Hepatocyte (in vitro differentiated cells): ENCODE measurements at places on chromosomes 13 and 19. TPM values are rescaled to one million over a fixed set of nuclear protein-coding genes. Genes with fewer than 3 reads are reported as not detected.
A peak's percentile ranks its signal among the peaks of the same experiment; 100 is the strongest.

GRCh38 chr19:38729653-38730469, 14.4 kb downstream of the CAPN12 start:
- DNase-seq: peak; percentile 82

Gene LILRB3
- polyA plus RNA-seq: 1.4 and 1.7 TPM in 2 replicates

GRCh38 chr19:56120371-56121179, 520 bp downstream of the ZNF787 start:
- peak; percentile 89 for DNase-seq

Gene NEK5
- 1.2 and 1.3 TPM in 2 replicates for polyA plus RNA-seq

Gene CD177
- polyA plus RNA-seq: 0.49 TPM in 1 of 2 replicates, not detected in the other

DNA sequence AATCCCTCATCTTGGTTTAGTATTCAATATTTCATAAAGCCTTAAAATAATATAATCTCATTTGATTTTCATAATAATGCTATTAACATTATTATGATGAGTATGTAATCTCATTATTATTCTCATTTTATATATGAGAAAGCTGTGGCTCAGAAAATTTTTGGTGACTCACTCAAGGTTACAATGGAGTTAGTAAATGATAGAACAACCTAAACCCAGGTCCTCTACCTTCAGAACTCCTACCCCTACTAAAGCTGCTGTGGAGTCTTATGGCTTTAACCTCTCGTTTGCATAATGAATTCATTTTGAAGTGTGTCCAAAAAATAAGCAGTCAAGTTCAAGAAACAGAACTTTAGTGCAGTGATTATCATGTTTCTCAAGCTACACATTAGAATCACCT, 226.3 kb downstream of the TBC1D4 start:
- DNase-seq: no peak

DNA sequence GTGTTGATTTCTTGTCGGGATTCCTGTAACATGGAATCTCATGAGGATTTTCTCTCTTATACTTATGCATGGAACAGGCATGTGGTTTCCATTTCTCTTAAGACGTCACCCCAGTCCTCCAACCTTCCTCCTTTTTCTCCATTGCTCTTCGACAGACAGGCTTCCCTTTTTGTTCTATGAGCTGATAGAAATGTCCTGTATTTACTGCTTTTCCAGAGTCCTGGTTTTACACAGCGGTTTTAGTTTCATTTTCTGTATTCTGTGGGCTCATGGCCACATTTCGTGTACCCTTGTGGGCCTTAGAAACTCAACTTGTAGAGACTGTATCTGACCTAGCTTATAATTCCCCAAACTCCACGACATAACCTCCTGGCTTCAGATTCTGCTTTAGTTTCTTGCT, 113.1 kb downstream of the PAN3 start:
- DNase-seq: no peak

DNA sequence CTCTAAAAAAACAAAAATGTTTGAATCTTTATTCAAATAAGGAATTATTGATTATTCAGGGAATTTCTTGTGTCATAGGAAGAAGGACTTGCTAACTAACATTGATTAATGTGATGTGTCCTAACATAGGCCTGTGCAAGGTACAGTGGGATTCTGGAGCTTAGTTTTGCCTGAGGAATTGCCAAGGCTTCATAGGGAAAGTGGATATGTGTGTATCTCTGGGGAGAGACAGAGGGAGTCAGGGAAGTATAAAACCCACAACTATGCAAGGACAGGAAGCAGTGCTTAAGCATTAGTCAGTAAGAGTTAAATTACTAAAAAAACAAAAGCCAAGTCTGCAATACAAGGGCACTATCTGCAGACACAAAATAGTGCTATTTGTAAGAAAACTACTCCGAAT, 59.6 kb downstream of the WDFY2 start:
- no peak for DNase-seq

GRCh38 chr19:19485161-19485997, 30.0 kb downstream of the TSSK6 start:
- no peak for DNase-seq

- peak; percentile 71 for DNase-seq
These were observed 693 bp downstream of the XPO4 start for GRCh38 chr13:20901668-20902437.

GRCh38 chr19:47719047-47719859, 6.0 kb downstream of the EHD2 start:
- peak; percentile 93 for DNase-seq

DNA sequence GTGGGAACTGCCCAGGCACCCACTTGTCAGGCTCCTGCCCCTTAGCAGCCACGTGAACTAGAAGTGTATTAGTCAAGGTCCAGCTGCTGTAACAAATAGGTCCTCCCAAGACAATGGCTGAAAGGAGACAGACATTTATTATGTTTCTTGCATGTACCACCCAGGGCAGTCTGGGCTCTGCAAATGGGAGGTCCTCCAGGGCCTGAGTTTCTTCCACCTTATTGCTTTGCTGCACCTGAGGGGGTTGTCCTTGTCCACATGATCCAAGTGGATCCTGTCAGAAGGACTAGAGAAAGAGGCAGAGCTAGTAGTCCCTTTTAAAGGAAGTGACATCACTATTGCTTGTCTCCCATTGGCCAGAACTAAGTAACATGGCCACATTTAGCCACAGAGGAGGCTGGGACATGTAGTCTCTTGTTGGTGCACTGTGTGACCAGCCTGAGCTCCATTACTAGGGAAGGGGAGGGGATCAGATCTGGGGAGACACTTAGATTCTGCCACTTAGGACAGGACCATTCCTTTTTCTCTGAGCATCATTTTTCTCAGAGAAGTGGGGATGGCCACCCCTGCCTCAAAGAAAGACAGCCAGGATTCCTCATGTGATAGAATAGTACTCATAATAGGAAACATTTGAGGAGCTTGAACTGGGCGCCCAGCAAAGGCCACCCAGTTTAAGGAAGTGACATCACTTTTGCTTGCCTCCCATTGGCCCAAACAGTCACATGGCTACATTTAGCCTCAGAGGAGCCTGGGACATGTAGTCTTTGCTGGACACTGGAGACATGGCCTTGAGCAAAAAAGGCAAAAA, 15.1 kb downstream of the CC2D1A start:
- DNase-seq: no peak

DNA sequence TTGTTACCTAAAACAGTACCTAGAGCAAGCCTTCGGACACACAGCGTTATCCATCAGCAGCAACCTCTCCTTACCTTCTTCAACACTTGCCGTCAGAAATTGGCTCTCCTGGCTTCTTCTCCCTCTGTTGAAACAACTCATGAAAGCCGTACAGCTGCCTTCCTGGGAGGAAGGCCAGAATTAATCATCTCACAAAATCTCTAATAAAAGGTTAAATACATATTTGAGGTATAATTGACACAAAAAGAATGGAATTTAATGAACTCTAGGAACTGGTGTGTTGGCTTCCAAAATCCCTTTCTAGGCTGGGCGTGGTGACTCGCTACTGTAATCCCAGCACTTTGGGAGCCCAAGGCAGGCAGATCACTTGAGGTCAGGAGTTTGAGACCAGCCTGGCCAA, 37.3 kb upstream of the GTF2F2 start:
- DNase-seq: no peak

Gene PODNL1
- 2.4 and 3.3 TPM in 2 replicates for polyA plus RNA-seq

Gene ZNF563
- 6.8 and 9.7 TPM in 2 replicates for polyA plus RNA-seq

- no peak for DNase-seq
These were observed 15.8 kb downstream of the ARRDC2 start for GRCh38 chr19:18023622-18024251.

DNA sequence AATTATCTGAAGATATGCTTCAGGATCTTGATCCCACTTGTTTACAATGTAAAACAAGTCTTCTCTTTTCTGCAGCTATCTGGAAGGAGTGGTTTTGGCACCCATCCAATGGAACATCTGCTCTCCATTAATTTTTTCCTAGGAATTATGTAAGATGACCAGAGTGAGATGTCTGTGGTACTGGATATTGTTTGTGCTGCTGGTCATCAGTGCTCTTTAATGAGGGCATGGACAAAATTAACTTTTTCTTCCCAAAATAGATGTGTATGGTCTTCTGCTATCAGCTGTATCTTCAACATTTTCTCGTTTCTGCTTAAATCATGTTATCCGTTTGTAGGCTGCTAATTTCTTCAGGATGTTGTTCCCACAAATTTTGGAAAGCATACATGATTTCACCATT, 415.4 kb upstream of the KLHL1 start:
- DNase-seq: no peak

Gene IRF2BP1
- 11.5 and 15.8 TPM in 2 replicates for polyA plus RNA-seq

Gene ZNF723
- not detected in 2 replicates for polyA plus RNA-seq

- no peak for DNase-seq
These were observed 5.2 kb upstream of the ZNF536 start for GRCh38 chr19:30367006-30367405.

GRCh38 chr13:32039528-32039927, 8.0 kb downstream of the FRY start:
- DNase-seq: no peak

- DNase-seq: no peak
These were observed 654 bp downstream of the CEP89 start for GRCh38 chr19:32971012-32971595.

DNA sequence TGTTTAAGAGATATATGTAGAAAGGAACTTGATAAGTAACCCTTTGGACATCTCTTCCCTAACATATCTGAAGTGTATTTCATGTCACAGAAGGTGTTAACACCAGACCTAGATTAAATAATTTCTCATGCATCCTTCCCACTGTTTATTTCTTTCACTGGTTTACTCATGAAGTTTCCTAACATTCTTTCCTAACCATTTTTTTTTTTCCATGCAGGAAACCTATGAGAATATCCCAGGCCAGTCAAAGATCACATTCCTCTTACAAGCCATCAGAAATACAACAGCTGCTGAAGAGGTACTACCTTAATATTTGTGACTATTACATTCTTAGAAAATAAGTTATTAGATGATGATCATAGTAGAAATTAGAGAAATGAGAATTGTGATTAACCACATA, 28.8 kb downstream of the IPO5 start:
- DNase-seq: no peak

DNA sequence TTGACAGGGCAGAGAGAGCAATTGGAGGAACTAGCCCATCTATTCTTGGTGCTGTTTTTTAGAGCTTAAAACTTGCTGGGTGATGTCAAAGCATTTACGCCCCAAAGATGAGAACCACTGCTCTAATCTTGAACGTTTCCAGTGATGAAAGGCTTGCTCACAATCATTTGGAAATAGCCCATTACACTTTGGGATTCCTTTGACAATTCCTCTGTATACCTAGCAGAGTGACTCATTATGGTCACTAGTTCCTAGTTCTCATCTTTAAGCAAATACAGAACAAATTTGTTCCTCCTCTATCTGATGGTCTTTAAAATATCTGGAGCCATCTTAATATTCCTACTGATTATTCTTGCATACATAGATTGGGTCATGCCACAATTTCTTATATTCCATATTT, 112.3 kb downstream of the GPC6 start:
- no peak for DNase-seq

Gene PINLYP
- polyA plus RNA-seq: 4.5 and 4.6 TPM in 2 replicates
